Suprapubic skin (tissue), 4 donors: ENCODE measurements at places on chromosomes 6 and 20. TPM values are rescaled to one million over a fixed set of nuclear protein-coding genes. Genes with fewer than 3 reads are reported as not detected.

CEP57L1 gene
- total RNA-seq: 18.8 TPM

TRIM31 gene
- 0.57 TPM for total RNA-seq

SLC4A11 gene
- 26.2 TPM for total RNA-seq

PSORS1C2 gene
- 5.9 TPM for total RNA-seq

DNA sequence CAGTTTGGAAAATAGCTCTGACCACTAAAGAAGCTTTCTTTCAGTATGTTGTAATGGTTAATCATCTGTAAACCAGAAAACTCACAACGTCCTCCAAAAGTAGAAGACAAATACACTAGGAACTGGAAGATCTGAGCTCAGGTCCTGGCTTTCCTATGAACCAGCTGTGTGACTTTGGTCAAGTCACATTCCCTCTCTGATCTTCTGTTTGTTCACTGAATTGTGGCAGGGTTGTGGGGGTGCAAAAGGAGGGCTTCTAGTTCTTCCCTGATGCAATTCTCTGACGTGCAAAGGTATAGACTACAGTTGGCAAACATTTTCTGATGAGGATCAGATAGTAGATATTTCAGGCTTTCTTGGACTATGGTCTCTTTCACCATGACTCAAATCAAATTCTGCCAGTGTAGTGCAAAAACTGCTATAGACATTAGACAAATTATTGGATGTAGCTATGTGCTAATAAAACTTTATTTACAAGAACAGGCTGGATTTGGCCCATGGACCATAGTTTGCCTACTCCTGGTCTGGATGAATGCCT is 44.9 kb downstream of the ATXN1 start:
- DNase-seq: no peak

DNAH8 gene
- total RNA-seq: 0.23 TPM

PLG gene
- 5.1 TPM for total RNA-seq

DNA sequence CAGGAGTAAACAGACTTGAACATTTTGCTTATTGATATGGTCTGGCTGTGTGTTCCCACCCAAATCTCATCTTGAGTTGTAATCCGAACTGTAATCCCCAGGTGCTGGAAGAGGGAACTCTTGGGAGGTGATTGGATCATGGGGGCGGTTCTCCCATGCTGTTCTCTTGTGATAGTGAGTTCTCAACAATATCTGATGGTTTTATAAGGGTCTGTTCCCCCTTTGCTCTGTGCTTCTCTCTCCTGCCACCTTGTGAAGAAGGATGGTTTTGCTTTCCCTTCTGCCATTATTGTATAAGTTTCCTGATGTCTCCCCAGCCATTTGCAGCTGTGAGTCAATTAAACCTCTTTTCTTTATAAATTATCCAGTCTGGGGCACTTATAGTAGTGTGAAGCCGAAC is 40.0 kb downstream of the MYLIP start:
- DNase-seq: no peak

DNA sequence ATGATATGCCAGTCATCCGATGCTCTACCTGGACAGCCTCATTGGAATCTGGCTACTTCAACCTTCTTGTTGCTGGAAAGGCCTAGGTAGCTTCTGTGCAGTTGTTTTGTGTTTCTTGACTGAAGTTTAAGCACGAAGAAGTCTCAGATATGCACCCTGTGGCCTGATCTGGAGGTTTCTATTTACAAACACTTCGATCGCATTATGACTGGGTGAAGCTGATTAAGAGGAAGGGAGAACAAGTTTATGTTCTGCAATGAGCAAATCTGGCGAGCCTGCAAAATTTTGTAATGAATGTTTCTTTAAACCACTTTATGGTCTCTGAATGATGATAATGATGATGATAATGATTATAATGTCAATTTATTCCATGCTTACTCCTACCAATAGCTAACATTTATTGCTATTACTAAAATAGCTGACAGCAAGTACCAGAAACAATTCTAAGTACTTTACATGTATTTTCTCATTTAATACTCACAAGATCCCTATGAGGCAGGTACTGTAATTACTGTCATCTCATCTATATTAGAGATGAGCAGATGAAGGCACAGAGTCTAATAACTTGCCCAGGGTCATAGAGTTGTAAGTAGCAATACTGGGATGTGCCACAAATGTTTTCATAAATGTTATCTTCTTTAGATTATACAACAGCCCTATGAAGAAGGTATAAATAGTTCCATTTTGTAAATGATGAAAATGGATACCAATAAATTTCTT is 126.1 kb upstream of the UST start:
- DNase-seq: no peak

DNA sequence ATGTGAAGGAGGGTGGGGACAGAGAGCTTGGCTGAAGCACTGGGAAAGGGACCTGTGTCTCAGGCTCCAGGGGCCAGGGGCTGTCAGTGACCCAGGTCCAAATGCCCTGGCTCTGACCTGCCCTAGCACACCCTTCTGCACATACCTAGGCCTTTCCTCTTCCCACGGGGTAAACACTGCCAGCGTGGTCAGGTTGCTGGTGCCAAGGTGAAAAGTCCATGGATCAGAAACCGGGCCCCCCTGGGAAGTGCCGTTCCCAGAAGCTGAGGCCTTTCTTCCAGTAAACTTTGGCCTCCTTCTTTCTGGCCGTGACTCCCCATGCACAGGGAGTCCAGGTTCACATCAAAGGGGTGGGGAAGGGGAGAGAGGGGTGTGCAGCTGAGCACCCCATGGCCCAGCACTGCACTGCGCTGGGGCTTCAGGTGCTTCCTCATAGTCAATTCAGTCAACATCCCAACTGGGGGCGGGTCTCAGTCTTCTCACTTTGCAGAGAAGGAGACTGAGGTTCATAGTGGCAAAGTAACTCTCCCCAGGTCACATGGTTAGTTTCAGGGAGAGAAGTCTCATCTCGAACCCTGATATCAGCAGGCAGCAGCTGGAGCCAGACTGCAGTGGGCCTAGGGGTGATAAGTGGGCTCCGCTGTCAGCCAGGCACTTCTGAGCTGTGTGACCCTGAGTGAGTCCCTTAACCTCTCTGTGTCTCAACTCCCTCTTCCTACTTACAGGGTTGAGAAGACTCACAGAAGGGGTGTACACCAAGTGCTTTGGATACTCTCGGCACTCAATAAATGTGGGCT is 17.0 kb downstream of the PCK1 start:
- no peak for DNase-seq

KCNB1 gene
- 4.0 TPM for total RNA-seq

- DNase-seq: no peak
Measured at GRCh38 chr6:24307881-24308280, 50.0 kb downstream of the DCDC2 start.

DNA sequence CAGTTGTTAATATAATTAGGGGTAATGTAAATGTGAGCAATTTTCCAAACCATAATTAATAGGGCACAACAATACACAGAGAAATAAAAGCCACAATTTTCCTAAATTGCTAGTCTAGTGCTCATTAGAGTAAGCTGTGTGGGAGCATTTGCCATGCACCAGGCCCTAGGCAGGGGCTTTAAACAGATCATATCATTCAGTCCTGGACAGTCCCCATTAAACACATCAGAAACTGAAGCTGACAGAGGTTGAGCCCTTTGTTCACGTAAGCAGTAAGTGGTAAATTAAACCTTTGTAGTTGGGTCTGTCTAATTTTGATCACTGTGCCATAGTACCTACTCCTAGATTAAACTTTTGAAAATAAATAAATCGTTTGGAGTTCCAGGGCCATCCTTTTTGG is 931.1 kb downstream of the C6orf118 start:
- DNase-seq: no peak

RAMACL gene
- total RNA-seq: 3.6 TPM

GRCh38 chr6:119166024-119166784 is 87.7 kb upstream of the FAM184A start:
- DNase-seq: no peak
